Muscle of leg (tissue), 16 donors: ENCODE measurements at places on chromosomes 2 and 18. TPM values are rescaled to one million over a fixed set of nuclear protein-coding genes. Genes with fewer than 3 reads are reported as not detected.
A peak's percentile ranks its signal among the peaks of the same experiment; 100 is the strongest.

DNA sequence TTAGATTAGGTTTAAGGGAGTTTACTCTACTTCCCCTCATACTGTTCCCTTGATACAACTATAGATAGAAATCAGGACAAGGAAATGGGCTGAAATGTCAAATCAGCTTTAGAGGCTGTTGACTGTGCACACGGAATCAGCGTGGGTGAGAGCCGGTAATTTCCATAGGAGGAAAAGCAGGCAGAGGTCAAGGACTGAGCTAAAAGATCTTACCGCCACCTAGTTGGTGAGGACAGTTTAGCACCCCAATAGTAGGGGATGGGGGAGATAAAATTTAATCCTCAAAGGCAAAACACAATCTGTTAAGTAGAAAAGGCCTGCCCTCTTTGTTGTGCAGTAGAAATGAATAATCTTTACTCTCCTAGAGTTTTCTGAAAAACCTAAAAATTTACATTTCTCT lies 1154.5 kb upstream of the CHAC2 start:
- H3K27me3 ChIP-seq, result no peaks in the 10 kb centered on the region
- H3K4me3 ChIP-seq, result no peak overlapping the region
- no peaks in the 10 kb centered on the region for H3K4me1 ChIP-seq
- DNase-seq, result peak; percentile 20

GRCh38 chr2:55986700-55987440 lies 63.3 kb upstream of the EFEMP1 start:
- no peaks in the 10 kb centered on the region for H3K27me3 ChIP-seq
- no peaks in the 10 kb centered on the region for H3K4me1 ChIP-seq
- no peak for DNase-seq

- no peak overlapping the region for H3K4me3 ChIP-seq
- no peaks in the 10 kb centered on the region for H3K4me1 ChIP-seq
- no peaks in the 10 kb centered on the region for H3K27me3 ChIP-seq
- H3K36me3 ChIP-seq, result no peaks in the 10 kb centered on the region
- no peak overlapping the region for H3K27ac ChIP-seq
- no peak for DNase-seq
Observed at GRCh38 chr18:12072996-12073395, 20.6 kb upstream of the ANKRD62 start.

GRCh38 chr2:180607514-180608049 lies 372.8 kb upstream of the UBE2E3 start:
- no peak overlapping the region for H3K4me3 ChIP-seq
- no peak overlapping the region for H3K27ac ChIP-seq
- DNase-seq, result no peak
- no peaks in the 10 kb centered on the region for H3K36me3 ChIP-seq
- H3K4me1 ChIP-seq, result no peaks in the 10 kb centered on the region
- no peaks in the 10 kb centered on the region for H3K27me3 ChIP-seq

DNA sequence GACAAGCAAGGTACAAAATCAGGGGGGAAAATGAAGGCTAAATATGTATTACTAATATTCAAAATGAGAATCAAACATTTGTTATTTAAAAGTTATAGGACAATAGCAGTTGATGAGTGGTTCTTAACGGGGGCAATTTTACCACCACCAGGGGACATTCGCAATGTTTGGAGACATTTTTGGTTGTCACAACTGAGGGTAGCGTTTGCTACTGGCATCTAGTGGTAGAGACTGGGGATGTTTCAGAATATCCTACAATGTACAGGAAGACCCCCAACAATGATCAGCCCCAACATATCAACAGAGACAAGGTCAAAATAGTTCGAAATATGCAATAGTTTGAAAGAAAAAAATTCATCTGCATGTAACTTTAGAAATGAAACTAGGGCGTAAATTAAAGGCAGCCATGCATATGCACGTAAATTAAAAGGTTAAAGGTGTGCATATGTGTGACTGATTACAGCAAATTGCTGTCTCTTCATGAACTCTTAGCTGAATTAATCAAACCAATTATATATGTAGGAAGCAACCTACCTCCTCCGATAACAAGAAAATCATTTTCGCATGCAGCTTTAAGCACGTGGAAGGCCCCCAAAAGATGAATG lies 61.2 kb upstream of the CUL3 start:
- H3K27ac ChIP-seq, result no peak overlapping the region
- peak; percentile 10 for DNase-seq
- H3K4me3 ChIP-seq, result no peak overlapping the region
- H3K4me1 ChIP-seq, result no peaks in the 10 kb centered on the region
- no peaks in the 10 kb centered on the region for H3K36me3 ChIP-seq

GRCh38 chr2:180291552-180292421 lies 284.7 kb upstream of the CWC22 start:
- H3K36me3 ChIP-seq, result no peaks in the 10 kb centered on the region
- no peaks in the 10 kb centered on the region for H3K27me3 ChIP-seq
- H3K27ac ChIP-seq, result no peak overlapping the region
- no peak for DNase-seq
- no peak overlapping the region for H3K4me3 ChIP-seq
- no peaks in the 10 kb centered on the region for H3K4me1 ChIP-seq

GRCh38 chr2:191638079-191638801 lies 39.7 kb upstream of the NABP1 start:
- H3K4me3 ChIP-seq, result no peak overlapping the region
- H3K27ac ChIP-seq, result no peak overlapping the region
- DNase-seq, result peak; percentile 15
- H3K36me3 ChIP-seq, result no peaks in the 10 kb centered on the region
- peaks cover 4% of the 10 kb centered on the region for H3K4me1 ChIP-seq
- no peaks in the 10 kb centered on the region for H3K27me3 ChIP-seq

Gene FZD7
- 22.4 TPM for total RNA-seq

Gene WNT10A
- total RNA-seq, result 0.04 TPM
